ENCODE measurements at places on chromosomes 2 and 18.

- DNase-seq, result no peak
These were observed 233.0 kb upstream of the TNP1 start for GRCh38 chr2:217092710-217093379.

GRCh38 chr2:16373341-16373740 is 292.3 kb downstream of the CYRIA start:
- no peak for DNase-seq

DNA sequence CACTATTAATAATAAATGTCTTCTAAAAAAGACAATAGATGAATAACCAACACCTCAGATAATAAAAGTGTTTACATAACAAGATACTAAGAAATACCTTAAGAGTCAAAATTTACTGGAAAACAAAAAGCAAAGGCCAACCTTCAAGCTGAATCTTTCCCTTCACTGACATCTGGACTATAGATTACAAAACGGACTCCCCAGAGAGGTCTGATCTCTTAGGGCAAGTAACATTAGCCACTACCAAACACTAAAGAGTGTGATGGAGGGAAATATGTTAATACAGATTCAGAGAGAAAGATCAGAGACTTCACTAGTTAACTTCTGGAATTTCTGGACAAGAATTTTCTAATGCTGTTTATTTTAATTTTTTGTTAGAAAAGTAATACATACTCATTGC is 13.9 kb downstream of the CLASP1 start:
- peak; percentile 10 for DNase-seq

DNA sequence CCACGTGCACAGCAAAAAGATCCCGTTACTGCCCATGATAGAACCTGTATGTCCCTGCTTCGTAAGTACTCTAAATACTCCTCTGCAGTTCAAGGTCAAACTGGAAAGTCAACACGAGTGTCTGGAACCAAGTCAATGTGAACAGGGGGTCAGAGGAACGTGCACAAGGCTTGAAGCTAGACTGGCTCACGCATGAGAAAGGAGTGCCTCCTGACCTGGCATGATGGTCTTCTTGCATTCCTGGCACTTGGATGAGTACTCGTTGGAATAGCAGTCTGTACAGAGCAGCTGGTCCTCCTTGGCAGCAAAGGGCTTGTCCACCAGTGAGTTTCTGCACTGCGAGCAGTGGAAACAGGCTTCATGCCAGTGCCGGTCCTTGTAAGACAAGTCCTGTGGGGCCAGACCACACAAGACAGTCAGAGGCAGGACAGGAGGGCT is 25.5 kb downstream of the FHL2 start:
- DNase-seq, result no peak

DNA sequence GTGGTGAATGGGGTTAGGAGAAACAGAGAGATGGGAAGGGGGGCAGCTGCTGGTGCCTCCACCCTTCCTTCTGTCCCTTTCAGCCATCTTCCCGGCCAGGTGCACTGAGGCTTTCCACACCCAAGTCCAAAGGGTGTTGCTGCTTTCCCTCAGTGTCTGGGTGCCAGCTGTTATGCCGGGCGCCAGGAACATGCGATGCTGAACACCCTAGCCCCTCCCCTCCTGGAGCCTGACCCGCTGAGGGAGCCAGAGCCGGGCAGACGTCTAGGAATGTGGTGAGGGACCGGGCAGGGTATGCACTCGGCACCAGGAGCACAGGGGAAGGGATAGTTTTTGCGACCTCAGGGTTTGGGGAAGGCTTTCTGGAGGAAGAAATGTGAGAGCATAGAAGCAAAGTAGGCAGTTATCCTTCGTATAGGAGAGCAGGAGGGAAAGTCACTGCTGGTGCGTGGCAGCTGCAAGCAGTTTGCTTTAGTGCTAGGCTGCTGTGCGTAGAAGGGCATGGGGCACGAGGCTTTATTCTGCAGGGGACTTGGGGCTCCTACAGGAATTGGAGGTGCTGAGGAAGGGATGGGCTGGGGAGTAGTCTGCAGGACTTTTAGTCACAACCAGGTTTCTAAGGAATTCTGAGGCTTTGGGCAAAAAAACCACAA is 147.7 kb downstream of the TSN start:
- no peak for DNase-seq

DNA sequence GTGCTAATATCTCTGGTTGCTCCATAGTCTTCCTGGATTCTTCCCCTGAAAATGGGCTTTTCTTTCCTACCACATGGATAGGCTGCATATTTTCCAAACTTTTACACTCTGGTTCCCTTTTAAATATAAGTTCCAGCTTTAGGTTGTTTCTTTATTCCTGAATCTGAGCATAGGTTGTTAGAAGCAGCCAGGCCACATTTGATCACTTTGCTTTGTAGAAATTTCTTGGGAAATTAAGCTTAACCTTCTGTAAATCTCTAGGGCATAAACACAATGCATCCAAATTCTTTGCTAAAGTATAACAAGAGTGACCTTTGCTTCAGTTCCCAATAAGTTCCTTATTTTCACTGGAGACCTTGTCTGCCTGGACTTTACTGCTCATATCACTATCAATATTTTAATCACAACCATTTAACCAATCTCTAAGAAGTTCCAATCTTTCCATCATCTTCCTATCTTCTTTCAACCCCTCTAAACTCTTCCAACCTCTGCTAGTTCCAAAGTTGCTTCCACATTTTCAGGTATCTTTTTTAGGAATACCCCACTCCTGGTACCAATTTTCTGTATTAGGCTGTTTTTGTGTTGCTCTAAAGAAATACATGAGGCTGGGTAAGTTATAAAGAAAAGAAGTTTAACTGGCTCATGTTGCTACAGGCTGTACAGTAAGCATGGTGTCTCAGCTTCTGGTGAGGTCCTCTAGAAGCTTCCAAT is 389.6 kb upstream of the HS6ST1 start:
- no peak for DNase-seq

DNA sequence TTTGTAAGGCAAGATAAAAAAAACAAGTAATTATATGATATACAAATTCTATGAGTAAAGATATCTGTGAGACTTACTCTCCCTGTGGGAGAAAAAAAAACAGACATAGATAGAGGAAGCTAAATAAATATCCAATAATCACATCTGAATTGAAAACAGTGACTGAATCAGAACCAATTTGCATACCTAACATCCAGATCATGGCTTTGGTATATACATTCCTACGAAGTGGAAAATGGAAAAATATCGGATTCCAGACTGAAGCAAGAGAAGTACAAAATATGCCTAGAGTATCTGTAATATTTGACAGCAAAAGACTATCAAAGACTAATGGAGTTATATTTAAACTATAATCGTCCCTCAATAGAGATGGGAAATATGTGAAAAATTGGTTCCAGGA is 1108.1 kb upstream of the CHAC2 start:
- no peak for DNase-seq

- no peak for DNase-seq
These were observed 8.4 kb downstream of the CAD start for GRCh38 chr2:27225526-27225925.

GRCh38 chr18:63564021-63564420 is 21.9 kb downstream of the SERPINB12 start:
- DNase-seq, result no peak

GRCh38 chr18:13725566-13726231 is 659 bp downstream of the FAM210A start:
- peak; percentile 27 for DNase-seq

DNA sequence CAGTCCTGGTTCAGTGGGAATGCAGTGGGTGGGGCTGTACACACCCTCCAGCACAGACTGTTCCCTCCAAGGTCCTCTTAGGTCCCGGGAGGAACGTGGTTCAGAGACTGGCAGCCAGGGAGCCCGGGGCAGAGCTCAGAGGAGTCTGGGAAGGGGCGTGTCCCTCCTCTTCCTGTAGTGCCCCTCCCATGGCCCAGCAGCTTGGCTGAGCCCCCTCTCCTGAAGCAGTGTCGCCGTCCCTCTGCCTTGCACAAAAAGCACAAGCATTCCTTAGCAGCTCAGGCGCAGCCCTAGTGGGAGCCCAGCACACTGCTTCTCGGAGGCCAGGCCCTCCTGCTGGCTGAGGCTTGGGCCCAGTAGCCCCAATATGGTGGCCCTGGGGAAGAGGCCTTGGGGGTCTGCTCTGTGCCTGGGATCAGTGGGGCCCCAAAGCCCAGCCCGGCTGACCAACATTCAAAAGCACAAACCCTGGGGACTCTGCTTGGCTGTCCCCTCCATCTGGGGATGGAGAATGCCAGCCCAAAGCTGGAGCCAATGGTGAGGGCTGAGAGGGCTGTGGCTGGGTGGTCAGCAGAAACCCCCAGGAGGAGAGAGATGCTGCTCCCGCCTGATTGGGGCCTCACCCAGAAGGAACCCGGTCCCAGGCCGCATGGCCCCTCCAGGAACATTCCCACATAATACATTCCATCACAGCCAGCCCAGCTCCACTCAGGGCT is 17.5 kb upstream of the FAHD2A start:
- no peak for DNase-seq

- peak; percentile 69 for DNase-seq
These were observed 59.6 kb downstream of the SP110 start for GRCh38 chr2:230160112-230160660.

- no peak for DNase-seq
These were observed 3.3 kb downstream of the GPR39 start for GRCh38 chr2:132419941-132420340.

DNA sequence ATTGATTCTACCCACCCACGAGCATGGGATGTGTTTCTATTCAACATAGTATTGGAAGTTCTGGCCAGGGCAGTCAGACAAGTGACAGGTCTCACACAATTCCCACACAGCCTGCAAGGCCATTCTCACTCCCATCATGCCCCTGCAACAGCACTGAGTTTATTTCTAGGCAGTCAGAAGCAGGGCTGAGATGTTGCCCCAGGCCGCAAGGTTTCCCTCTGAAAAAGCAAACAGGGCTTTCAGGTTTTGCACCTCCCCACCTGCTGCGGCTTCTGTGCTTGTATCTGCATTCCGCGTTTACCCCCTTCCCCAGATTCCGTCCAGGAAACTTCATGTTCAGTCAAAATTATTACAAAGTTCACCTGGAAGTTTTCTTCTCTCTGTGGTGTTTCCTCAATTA is 9.4 kb upstream of the TACR1 start:
- DNase-seq, result no peak

GRCh38 chr2:237480556-237480955 is 6.5 kb upstream of the MLPH start:
- DNase-seq, result no peak

DNA sequence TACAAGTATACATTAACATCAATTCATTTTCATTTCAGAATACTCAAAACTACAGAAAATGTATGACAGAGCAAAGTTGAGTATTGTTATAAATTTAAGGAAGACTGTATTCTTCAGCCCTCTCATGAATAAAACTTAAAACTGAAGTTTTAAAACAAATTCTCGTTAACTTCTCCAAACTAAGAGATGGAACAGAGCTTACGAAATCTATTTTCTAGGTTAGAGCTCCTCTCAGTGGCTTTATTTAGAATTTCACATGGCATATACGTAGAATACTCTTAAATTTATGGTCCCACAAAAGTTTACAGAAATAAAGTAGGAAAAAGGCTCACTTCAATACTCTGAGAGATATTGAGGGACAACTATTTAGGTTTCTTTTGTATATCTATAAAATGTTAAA is 612.1 kb downstream of the KCNJ3 start:
- peak; percentile 18 for DNase-seq

GRCh38 chr2:47260971-47261370 is 105.9 kb upstream of the STPG4 start:
- peak; percentile 49 for DNase-seq

- DNase-seq, result peak; percentile 33
These were observed 2.3 kb downstream of the SFXN5 start for GRCh38 chr2:73069041-73069854.

DNA sequence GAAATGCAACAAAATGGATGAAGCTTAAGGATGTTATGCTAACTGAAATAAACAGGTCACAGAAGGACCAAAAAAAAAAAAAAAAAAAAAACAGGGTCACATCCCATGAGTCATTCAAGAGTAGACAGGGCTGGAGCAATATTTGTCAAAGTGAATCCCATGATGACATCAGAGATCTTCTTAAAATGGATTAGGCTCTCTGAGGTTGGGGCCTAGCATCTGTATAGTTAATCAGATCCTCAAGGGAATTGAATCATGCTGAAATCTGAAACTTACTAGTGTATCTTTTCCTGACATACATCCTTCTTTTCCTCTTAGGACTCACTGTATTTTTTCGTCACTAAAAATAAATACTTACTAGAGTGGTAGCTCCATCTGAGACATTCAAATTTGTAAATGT is 380.6 kb upstream of the NXPH2 start:
- DNase-seq, result no peak

GRCh38 chr2:11393711-11394236 is 49.3 kb upstream of the ROCK2 start:
- no peak for DNase-seq

DNA sequence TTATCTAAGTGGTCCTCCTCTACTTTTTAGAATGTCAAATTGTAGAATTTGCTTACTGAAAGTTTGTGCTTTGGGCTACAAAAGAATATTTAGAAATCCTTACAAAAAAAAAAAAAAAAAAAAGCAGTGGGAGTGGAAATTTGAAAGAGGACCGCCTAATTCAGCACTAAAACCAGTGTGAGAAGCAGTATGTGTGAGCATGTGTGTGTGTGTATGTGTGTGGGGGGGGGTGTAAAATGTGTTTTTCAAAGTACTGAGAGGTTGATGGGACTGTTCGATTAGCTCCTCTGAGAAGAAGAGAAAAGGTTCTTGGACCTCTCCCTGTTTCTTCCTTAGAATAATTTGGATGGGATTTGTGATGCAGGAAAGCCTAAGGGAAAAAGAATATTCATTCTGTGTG is at the start of gene VIT:
Gene VIT (plus strand): TSS at position 175 of the 400 bp plus-strand sequence. CDS start 19,664 bp downstream, outside the sequence.
- peak; percentile 47 for DNase-seq

- DNase-seq, result no peak
These were observed 91.1 kb downstream of the MEP1B start for GRCh38 chr18:32280911-32281310.

GRCh38 chr18:27749194-27749593 is 427.7 kb downstream of the CDH2 start:
- no peak for DNase-seq

- no peak for DNase-seq
These were observed 30.1 kb upstream of the BZW1 start for GRCh38 chr2:200781616-200782015.

- peak; percentile 30 for DNase-seq
These were observed 806.4 kb downstream of the TRIB2 start for GRCh38 chr2:13522917-13523821.

GRCh38 chr2:23273786-23274185 is 111.2 kb upstream of the KLHL29 start:
- peak; percentile 19 for DNase-seq

GRCh38 chr2:67752969-67753368 is 309.8 kb downstream of the C1D start:
- peak; percentile 73 for DNase-seq

GRCh38 chr2:103594823-103595222 is 833.0 kb downstream of the TMEM182 start:
- DNase-seq, result no peak

DNA sequence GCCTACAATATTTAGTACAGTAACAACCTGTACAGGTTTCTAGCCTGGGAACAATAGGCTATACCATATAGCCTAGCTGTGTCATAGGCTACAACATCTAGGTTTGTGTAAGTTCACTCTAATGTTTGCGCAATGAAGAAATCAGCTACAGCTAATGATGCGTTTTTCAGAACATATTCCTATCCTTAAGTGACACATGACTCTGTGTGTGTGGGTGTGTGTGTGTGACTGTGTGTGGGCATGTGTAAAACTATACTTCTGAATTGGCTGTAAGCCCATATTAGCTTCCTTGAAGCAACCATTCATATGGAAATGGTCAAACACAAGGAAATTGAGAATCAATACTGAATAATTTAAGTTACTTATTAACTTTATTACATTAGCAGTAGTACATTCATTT is 120.8 kb upstream of the SULT1C3 start:
- no peak for DNase-seq
